ENCODE measurements at places on chromosomes 2 and 18. TPM values are rescaled to one million over a fixed set of nuclear protein-coding genes. Genes with fewer than 3 reads are reported as not detected.
A peak's percentile ranks its signal among the peaks of the same experiment; 100 is the strongest.

DNA sequence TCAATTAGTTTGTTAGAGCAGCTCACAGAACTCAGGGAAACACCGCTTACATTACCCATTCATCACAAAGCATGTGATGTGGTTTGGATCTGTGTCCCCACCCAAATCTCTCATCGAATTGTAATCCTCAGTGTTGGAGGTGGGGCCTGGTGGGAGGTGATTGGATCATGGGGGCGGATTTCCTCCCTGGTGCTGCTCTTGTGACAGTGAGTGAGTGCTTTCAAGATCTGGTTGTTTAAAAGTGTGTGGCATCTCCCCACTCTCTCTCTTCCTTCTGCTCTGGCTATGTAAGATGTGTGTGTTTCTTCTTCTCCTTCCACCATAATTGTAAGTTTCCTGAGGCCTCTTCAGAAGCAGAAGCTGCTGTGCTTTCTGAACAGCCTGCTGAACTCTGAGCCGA is 63.5 kb upstream of the AGPS start:
- DNase-seq: no peak

DNA sequence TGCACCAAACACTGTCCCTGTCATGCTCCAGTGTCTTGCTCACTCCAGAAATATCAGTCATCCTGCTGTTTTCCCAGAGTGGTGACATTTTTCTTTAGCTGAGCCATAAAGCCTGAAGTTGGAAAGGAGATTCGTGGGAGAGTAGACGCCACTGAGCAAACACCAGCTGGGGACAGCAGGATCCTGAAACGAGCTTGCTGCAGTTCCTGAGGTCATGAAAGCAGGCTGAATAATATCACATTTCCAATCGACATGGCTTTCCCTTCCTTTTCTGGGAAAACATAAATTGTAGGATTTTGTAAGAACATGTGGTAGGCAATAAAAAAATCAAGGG is 276.4 kb downstream of the CDCA7 start:
- DNase-seq: peak; percentile 70

- no peak for DNase-seq
Observed at GRCh38 chr2:3110994-3111666, 266.5 kb downstream of the EIPR1 start.

IL36A gene
- total RNA-seq: not detected
